ENCODE measurements at places on chromosomes 6 and 20.

- no peak for DNase-seq
Observed at GRCh38 chr6:36597775-36598174, 3.6 kb downstream of the SRSF3 start.

DNA sequence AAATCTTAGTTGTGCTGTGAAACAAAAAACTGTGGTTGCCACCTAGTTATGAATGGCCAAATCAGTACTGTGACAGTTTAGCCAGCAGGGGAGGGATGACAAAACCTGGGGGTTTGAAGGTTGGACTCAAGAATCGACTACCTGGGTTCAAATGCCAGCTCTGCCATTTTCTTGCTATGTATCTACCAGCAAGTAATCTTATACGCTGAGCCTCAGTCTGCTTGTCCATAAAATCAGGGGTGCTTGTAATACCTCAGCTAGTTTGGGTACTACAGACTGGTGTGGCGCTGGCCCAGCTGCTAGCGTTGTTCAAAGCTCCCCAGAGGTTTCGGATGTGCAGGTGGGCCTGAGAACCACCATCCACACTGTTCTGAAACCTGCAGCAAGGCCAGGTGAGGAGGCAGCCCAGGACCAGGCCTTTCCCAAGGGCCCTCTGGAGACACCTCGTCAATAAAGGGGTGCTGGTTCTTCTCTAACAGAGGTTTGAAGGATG lies 40.4 kb downstream of the TRAM2 start:
- no peak for DNase-seq

DNA sequence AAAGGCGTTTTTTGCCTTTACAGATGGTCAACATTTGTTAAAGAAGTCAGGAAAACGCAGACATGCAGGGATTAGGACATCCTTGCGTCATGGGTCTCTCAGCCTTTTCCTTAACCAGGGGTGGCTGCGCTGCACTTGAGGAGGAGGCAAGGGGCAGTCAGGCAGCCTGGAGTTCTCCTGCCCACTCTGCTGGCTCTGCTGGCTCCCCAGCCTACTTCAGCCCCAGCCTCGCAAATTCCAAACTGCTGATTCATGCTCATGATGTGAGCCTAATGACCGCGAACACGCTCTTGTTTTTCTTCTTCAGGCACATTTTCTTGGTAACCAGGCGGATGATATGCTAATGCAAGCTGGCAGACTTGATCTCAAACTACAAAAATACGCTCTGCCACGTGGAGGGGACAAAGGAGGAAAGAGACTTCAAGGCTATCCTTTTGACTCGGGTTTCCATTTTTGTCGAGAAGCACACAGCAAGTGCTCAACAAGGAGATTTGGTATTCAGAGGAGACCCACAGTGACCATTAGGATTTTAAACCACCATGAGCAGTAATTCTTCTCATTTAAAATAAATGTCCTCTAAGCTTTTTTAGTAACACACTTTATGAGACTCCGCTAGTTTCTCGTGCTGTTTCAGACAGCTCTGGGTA lies 290.3 kb upstream of the STXBP5 start:
- no peak for DNase-seq

DNA sequence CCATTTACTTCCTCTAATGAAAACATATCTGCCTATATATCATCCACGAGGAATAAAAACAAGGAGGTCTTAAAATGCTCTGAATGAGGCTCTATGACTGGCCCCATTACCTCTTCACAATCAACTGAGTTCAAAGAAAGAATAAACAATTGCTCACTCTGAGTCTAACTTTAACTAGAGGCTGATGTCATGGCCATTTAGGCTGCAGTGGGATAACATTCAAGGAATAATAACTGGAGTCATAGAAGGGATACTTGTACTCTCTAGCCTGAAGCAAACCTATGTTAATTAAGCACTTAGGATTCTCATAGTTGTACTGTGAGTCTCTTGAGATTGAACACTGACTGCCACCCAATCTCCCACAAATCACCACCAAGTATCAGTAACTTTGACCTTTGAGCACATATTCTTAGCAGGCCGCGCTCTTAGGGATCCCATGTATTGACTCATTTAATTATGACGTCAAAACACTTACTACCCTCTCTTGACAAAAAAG lies 70.2 kb downstream of the PERP start:
- no peak for DNase-seq

All from NCI-H187 treated with DMSO at 0.1 percent for 48 hours (cell line).